ENCODE measurements at places on chromosomes 6 and 20.

DNA sequence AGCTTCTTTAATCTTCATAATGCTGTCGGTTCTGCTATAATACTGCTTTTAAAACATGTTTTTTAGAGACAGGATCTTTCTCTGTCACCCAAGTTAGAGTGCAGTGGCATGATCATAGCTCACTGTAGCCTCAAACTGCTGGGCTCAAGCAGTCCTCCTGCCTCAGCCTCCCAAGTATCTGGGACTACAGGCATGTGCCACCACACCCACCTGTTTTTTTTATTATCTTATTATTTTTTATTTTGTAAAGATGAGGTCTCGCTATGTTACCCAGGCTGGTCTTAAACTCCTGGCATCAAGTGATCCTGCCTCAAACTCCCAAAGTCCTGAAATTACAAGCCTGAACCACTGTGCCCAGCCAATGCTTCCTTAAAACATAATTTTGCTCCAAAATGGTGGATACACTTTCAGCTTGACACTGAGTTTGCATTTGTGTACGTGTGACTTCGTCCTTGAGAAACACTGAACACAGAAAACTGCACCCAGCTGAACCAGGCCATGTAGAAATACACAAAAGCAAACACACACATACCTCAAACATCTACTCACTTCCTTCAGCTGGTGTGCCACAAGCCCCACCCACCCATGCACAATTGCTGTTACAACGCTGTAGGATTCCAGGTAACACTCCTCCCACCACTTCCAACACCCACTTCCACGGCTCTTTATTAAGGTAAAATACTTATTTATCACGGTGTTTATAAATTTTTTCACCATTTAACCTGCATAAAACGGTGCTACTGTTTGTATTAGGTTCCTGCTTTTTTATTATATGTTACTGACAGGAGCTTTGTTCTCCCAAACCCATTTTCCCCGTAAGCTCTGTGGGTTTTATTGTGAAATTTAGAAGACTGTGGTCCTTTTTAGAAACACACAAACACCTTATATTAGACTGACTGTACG lies 109.1 kb downstream of the TSHZ2 start:
- peak; percentile 13 for DNase-seq

DNA sequence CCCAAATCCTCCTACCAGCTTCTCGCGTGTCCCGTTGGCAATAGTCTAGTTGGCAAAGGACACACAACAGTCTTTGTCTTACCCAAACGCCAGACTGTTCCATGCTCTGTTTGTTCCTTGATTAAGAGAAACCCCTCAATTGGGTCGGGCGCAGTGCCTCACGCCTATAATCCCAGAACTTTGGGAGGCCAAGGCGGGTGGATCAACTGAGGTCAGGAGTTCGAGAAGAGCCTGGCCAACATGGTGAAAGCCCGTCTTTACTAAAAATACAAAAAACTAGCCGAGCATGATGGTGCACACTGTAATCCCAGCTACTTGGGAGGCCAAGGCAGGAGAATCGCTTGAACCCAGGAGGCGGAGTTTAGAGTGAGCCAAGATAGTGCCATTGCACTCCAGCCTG lies 153.7 kb downstream of the GRM4 start:
- DNase-seq = no peak

DNA sequence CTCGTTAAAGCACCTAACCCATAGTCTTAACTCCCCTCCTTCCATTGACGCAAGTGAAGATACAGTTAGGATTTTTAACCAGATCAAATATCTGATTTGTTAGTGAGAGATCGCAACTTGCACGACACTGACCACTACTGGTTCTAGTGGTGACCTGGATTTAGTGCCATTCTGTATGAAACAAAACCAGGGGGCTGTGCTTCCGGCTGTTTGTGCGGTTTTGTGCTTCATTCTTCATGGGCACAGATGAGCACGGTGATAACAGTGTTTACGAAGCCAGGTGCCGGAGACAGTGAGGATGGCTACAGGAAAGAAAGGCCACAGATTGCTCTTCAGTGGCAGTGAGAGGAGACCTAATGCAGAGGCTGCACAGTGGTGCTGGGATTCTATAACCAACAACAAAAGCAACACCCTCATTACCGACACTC lies 75.5 kb downstream of the NOL4L start:
- no peak for DNase-seq

- no peak for DNase-seq
Measured at GRCh38 chr20:54188132-54188849, 14.5 kb upstream of the CYP24A1 start.

DNA sequence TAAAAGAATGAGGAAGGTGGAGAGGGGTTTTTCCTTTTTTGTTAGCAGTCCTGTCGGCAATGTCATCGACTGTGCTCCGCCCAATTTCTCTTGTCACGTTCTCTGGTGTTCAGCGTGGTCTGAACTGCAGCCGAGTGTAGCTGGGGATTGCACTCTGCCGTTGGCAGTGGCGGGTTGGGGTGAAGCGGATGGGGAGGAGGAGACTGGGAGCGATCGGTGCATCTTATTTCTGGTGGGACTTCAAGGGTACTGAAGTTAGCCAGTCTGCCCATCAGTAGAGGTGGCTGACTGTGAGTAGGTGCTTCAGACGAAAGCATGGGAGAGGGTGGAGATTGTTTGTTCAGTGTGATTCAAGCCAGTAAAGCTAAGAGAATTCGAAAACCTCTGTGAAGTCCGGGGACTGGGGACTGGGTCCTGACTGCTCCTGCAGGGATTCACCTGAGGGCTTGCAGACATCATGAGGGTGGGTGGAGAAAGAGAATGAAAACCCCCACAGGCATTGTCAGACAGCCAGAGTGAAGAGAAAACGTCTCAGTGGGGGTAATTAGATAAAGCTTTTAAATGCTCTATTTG lies 5.1 kb downstream of the RREB1 start:
- DNase-seq = no peak

DNA sequence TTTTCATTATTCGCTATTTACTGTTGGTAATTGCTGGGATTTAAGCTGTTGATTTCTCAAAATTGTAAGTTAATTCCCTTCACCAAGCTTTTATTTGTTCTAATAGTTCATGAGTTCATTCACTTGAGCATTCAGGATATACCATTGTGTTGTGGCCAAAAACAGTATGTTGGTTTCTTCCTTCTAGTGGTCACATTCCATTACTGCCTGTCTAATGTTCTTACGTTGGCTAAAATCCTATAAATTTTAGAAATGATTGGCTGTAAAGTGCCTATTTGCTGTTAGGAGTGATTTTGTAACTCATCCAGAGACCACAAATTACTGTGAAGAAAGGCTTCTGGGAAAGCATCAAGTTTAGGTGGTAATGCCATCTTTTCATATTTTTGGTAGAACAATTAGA lies 76.3 kb downstream of the FARS2 start:
- DNase-seq = no peak

DNA sequence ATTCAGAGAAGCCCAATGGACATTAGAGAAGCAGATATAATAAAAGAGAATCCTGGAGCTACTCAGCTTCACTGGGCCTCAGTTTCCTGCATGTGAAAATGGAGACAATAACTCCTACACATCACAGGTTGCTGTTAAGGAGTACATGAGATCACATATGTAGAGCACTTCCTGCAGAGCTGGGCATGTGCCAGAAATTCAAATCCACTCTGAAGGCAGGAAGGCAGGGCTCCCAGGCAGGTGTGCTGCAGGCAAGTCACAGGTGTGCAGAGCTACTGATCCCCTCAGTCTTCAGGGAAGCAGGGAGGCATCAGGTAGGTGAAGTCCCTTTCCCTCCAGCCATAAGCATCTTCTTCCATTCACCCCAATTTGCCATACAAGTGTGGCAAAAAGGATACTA lies 48.0 kb downstream of the DST start:
- peak; percentile 90 for DNase-seq

- no peak for DNase-seq
Measured at GRCh38 chr6:49151033-49151432, 312.0 kb downstream of the MMUT start.

GRCh38 chr20:13229538-13229937 lies 8.5 kb downstream of the ISM1 start:
- DNase-seq = no peak
